ENCODE measurements at places on chromosomes 1 and 21.
A peak's percentile ranks its signal among the peaks of the same experiment; 100 is the strongest.

GRCh38 chr21:34345091-34345871, 18.5 kb upstream of the KCNE2 start:
- DNase-seq = peak; percentile 53

DNA sequence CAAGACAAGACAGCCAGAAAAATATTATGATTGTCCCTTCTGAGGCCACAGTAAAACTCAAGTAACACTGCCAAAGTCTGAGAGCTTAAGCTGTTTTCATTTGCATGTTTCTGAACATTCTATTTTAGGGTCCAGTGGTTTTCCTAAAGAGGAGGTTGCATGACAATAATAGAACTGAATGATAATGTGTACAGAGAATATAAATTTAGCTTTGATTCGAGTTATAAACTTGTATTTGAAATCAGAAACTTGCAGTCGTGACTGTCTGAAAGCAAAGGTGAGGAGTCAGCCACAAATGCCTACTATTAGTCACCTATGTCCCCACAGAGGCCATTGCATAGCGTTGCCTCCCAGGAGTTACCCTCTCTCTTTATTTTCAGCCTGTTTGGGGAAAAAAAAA, 363.1 kb upstream of the ADGRL2 start:
- no peak for DNase-seq

DNA sequence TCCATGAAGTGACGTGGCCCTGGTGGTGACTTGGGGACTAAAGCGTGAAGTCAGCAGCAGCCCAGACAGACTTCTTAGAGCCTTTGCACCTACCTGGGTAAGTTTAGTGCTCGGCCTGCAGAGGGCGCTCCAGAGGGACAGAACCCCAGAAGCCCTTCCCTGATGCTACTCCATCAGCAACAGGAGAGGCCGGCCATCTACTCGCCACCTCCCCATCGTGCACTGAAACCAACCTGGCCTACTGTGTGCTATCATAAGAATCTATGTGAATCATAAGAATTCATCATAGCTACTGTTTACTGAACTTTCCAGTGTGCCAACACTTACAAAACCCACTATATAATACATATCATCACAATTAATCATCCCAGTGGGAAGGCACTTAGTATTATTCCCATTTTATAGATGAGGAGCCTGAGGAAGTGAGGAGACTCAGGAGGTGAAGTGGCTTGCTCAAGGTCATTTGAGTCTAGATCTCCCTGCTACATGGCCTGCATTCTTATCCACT, 7.9 kb upstream of the EDN2 start:
- no peak for DNase-seq

- DNase-seq = no peak
These were observed 4.5 kb upstream of the TRIM17 start for GRCh38 chr1:228420968-228421826.

GRCh38 chr1:228148196-228148861, 1.4 kb upstream of the GJC2 start:
- no peak for DNase-seq

GRCh38 chr1:182600745-182601415, 3.3 kb downstream of the RGS16 start:
- DNase-seq = no peak

- DNase-seq = no peak
These were observed 16.7 kb upstream of the DDAH1 start for GRCh38 chr1:85481688-85482087.

- peak; percentile 25 for DNase-seq
These were observed 540 bp upstream of the C1orf198 start for GRCh38 chr1:230868736-230869385.

DNA sequence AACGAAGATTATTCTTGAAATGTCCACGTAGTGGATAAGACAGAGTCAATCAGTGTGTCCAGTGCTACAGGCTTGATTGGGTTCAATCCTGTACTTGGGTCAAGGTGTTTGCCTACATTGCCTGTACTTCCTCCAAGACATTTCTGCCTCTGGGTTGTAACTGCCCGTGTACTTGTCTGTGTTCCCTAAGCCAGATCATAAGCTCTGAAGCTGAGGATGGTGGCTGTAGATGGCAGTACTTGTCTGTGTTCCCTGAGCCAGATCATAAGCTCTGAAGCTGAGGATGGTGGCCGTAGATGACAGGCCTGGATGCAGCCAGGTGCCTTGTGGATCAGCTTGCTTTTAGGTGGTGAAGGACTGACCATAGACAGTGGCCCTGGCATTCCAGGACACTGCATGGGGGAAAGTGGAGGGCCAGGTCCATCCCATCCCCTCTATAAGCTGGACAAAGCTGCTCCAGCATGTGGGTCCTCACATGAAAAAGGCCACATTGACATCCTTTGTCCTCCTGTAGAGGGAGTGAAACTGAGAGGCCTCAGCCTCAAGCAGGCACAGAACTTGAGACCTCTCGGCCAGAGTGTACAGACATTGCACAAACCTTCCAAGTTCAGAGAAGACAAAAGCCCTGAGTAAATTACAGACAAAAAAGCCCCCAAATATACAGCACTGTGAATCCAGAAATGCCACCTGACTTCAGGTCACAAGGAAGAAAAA, 2.0 kb upstream of the SRM start:
- DNase-seq = no peak

DNA sequence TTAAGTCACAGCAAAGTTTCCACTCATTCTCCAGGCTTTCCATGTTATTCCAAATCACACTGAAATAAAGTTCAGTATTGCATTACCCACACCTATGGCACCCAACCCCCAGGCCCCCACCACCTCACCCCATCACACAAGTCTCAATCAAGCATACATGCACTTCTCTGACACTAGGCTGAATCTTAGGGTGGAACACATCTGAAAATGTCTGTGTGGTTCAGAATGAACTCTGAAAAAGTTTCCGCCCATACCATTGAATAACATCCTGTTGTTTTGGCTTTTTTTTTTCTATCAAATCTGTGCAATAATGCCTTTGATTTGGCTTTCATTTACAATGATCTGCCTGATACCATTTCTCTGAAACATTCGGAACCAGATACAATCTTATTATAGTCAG, 25.8 kb upstream of the LRRC8C start:
- DNase-seq = no peak

DNA sequence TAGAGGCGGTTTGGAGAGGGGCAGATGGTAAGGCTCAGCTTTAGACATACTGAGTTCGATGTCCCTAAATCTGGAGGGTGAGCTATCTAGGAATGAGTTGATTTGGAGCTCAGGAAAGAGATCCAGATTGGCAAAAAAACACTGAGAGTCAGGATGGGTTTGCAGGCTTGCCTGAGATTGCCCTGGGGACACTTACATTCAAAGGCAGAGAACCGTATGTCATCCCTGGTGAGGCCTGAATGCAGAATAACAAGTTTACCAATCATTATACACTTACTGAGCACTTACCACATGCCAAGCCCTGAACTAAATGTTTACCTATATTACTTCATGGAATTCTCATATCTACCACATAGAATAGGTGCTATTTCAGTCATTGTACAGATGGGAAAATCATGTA, 27.5 kb downstream of the TFAP2E start:
- no peak for DNase-seq

DNA sequence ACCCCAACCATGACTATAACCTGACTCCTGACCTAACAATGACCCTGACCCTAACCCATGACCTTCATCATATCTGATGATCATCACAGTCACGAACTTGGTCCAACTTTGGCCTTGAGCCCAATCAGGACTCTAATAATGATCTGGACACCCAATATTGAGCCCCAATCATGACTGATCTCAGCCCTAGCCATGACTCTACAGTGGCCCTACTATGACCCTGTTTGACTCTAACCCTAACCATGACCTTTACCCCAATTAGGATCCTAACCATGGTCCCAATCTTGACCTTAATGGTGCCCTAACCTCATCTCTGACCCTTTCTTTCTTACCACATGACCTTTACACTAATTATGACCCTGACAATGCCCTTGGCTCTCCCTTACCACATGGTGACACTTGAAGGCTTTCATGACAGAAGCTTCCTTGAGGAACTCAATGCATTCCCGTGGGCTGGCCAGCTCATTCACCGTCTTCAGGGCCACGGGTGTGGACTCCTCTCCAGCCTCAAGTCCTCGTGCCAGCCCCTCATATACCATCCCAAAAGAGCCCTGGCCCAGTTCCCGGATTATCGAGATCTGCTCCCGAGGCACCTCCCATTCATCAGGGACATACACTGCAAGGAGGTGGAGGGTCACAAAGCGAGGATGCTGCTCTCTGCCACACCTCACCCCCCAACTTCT, 16.2 kb downstream of the INSRR start:
- DNase-seq = no peak

- DNase-seq = no peak
These were observed 1.0 kb downstream of the MANEAL start for GRCh38 chr1:37794372-37795339.

DNA sequence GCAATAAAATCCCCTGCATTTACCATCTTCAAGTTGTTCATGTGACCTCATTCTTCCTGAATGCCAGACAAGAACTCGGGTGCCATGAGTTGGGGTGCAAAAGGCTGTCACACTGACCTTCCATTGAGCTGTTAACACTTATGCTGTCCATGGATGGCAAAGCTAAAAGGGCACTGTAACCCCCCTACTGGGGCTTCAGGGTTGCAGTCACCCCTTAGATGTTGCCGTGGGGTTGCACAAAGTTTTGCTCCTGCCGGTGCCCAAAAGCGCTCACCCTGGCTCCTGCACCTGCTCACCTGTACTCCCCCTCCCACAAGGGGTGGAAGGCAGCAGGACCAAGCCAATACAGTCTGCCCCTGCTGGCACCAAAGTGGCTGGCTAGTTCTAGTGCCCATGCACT, 208.2 kb downstream of the RHOU start:
- no peak for DNase-seq

GRCh38 chr21:34836103-34836932, 167.5 kb downstream of the CLIC6 start:
- DNase-seq = peak; percentile 100
